ENCODE measurements at places on chromosomes 16 and 17.
A peak's percentile ranks its signal among the peaks of the same experiment; 100 is the strongest.

DNA sequence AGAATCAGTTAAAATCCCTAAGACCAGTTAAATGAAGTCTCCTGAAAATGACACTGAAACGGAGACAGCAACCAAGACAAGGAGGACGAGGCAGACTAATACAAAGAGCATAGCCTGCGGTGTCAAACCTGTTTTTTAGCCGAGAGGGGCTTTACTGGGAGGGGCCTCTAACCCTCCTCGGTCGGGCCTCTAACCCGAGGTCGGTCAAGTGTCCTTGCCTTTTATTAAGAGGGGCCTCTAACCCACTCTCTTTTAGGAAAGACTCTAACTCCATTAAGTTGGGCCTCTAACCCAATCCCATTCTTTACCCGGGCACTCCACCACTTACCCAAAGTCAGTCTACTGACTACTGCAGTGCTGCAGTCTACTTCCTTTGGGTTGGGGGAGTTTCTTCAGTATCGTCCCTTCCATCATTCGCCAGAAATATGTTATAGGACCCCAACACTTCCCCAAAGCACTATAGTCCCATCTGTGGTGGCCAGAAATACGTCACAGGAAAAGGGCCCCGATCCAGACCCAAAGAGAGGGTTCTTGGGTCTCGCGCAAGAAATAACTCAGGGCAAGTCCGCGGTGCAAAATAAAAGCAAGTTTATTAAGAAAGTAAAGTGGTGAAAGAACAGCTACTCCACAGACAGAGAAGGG lies 39.2 kb upstream of the ARL4D start:
- no peak for DNase-seq

DNA sequence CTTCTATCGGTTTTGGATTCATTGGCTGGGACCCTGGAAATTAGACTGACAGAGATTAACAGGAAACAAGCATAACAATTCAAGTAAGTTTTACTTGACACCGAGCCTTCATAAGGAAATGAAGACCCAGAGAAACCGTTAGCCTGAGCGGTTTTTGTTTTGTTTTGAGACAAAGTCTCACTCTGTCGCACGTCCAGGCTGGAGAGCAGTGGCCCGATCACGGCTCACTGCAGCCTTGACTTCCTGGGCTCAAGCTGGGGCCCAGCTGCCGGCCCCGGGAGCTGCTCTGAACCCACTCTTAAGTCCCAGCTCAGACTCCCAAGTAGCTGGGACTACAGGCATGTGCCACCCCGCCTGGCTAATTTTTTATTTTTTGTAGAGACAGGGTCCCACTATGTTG lies 321.3 kb downstream of the SEC14L1 start:
- DNase-seq: no peak

DNA sequence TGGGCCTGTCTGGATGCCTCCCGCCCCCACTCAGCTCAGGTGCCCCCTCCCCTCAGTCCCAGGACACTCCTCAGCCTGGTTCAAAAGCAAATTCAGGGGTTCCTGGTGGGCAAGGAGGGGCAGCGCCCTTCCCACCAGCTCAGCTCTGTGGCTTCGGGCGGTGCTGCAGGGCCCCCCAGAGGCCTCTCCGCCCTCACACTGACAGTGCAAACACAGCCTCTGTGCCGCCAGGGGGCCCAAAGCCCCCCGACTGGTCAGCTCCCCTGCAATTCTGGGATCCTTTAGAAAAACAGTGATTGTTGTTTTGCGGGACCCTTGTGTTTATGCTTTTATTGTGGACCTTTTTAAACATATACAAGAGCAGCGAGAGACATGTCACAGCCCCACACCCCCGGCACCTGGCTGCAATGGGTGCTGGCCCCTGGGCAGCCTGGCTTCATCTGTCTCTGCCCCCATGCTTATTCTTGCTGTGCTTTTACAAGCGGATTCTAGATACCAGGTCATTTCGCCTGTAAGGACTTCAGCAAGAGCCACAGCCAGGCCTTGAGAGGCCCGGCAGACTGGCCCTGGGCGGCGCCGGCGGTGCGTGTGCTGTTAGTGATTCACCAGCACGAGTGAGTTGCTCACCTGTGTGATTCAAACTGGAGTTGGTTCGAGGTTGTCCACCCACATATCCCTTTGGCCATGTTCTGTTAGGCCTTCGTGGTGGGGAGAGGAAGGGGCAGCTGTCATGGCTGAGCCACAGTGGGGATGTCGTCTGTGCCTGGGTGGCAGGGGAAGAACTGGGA lies 21.2 kb downstream of the ZNF469 start:
- DNase-seq: no peak

DNA sequence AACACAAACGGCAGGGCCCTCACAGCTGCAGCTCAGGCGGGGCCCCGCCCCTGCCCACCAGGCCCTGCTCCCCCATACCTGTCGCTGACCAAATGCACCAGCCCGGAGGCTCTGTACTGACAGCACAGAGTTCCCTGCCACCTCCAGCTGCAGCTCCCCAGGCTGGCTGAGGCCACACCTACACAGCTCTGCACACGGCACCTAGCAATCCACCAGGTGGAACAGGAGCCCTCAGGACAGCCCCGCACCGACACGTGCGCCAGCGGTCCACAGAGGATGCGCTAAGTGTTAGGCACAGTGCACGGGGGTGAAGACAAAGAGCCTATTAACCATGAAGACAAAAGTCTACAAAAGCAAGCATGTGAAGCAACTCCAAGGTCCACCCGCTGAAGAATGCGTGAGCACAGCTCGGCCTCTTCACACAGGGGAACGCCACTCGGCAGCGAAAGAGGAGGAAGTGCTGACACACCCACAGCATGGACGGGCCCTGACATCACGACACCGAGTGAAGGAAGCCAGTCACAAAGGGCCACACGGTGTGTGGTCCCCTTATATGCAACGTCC lies 5.4 kb downstream of the ZCCHC14 start:
- DNase-seq: peak; percentile 23

- DNase-seq: no peak
Measured at GRCh38 chr17:42039794-42040763, 10.3 kb downstream of the C17orf113 start.

DNA sequence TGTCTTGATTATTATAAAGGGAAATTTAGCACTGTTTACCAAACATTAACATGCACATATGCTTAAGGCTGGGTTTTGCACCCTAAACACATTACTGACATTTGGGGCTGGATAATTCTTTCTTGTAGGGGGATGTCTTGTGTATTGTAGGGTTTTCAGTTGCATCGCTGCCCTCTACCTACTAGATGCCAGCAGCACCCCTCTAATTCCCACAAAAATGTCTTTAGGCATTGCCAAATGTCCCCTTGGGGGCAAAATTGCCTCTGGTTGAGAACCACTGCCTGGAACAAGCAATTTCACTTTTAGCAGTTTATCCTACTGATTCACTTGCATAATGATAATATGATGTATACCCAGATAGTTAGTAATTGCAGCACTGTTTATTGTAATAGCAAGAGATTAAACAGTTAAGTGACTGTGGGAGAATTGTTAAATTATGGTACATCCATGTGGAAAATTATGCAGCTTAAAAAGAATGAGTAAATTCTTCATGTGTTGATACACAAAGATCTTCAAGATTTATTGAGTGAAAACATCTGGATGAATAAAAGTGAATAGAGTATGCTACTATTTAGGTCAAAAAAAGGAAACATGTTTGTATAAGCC lies 18.4 kb downstream of the PRSS54 start:
- no peak for DNase-seq

DNA sequence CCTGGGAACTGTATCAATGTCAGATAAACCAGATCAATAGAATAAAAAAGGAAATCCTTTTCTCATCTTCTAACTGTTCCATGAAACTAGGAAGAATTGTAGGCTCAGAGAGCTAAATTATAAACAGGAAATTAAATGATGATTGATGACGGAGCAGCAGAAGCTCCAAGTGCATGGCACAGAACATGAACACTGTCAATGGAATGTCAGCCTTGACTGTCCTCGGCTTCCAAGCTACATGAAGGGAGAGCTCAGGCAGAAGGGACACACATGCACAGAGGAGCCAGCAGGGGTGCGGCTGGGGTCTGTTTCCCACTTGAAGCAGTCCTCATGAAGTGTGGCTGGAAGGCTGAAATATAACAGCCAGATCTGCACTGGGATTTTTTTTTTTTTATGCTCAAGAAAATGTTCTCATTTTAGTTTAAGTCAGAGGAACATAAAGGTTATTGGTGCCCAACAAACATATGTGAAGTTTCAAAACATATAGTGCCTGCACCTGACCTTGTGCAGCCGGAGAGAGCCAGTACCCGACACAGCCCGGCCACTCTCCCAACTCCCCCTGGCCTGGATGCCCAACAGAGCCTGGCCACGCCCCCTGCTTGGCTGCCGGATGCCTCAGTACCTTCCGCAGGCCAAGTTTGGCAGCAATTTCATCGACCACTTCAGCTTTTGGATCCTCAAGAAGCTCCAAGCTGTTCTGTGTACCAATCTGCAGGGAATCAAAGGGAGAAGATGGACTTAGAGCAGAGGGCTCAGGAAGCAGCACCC lies 37.0 kb downstream of the NPLOC4 start:
- no peak for DNase-seq

DNA sequence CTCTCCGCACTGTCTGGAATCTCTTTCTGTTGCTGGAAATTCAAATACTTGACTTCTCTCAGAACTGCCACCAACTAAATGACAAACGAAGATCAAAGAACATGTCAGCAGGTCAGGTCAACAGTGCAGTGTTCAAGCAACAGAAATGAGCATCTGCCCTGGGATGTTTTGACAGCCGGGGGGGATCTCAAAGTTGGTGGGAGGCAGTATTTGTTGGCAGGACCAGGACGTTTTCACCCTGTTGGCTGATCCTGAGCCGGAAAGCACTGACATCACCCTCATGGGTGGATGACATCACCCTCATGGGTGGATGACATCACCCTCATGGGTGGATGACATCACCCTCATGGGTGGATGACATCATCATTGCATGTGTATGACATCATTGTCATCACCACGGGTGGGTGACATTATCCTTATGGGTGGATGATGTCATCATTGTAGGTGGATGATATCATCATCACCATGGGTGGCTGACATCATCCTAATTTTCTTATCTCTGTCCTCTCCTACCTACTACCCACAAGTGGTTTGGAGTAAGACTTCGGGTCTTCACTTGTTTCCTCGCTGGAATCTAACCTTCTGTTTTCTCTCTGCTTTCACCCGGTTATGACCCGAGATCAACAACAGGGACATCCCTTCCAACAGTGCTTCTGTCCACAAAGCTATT lies 18.9 kb downstream of the DNAH17 start:
- no peak for DNase-seq

DNA sequence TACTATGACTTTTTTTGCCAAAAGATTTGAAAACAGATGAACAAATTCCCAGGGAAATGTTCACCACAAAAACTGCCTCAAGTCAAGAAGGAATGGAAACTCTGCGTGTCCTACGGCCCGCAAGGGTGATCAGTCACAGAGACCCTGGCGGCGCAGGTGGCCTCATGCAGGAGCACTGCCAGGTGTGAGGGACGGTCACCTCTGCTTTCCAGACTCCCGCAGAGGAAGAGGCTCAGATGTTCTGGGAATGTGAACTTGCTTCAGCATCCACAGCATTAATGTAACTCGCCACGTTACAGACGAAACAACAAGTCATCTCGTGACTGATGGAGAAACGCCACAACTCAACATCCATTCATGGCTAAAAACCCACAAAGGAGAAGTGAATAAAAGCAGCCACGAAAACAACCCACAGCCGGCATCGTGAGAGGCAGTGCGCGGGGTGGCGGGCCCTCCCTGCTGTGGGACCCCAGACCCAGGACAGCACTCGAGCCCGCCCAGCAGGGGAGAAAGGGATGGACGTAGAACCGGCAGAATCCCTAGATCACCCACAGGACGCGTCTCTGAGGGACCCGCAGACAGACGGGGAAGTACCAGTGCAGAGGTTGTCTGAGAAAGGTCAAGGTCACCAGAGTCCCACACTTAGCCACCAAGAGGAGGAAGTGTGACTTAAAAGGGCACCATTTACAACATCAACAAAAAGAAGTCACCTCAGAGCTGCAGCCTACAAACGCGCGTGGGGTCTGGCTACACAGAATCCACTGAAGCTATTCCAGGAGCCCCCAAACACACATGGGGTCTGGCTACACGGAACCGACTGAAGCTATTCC lies 76.9 kb upstream of the GNG13 start:
- DNase-seq: no peak

- no peak for DNase-seq
Measured at GRCh38 chr17:76370261-76370993, 14.0 kb upstream of the SPHK1 start.

DNA sequence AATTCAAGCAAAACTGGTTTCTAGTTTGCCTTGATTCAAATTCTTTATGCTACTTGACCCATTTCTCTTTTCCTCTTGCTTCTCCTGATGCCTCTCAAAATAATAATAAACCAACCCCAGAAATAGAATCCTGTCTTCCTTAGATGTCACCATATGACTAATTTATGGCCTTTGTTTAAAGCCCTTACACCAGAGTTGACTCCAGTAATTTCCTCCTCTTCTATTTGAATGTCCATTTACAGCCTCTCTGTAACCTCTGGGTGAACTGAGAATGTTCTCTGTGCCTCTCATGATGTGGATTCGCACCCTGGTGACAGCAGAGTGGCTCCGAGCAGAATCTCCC lies 31.5 kb downstream of the ZFHX3 start:
- DNase-seq: no peak

DNA sequence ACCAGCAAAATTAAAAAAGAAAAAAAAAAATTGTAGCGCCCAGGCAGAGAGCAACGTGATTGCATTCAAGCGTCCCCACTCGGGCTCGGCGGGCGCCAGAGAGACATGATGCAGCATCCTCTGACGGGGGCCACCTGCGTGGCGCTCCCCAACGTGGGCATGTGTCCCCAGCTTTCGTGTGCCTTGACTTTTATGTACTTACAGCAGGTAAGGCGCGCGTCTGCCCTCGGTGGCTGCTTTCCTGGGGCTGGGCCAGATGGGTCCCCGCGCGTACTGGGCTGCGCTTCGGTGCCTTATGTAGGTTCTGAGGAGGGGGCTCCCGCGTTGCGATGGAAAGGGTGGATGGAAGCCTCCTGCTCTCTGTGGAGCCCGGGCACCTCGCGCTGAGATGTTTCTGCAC lies 28.4 kb upstream of the RBFOX1 start:
- no peak for DNase-seq

DNA sequence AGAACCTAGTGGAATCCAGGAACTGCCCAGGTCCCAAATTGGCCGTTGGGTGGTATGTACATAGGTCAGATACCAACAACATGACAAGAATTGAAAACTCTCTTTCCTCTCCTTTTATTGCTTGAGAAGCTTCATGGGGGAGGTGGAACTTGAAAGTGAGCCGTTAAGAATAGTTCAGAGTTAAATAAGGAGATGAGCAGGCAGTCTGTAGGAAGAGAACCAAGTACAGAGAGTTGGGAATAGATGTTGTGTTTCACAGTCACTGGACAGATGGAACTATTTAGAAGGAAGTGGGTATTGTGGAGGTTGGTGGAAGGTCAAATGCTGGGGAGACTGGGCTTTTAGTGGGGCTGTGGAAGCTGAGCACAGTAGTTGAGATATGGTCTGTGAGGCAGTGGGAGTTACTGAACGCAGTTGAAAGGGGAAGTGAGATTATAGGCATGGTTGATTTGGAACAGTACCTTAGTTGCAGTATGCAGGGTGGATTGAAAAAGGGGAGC lies 26.4 kb downstream of the ARHGAP44 start:
- DNase-seq: no peak

- DNase-seq: no peak
Measured at GRCh38 chr17:67115401-67115800, 71.0 kb downstream of the CACNG1 start.

- no peak for DNase-seq
Measured at GRCh38 chr16:25798065-25798464, 106.3 kb downstream of the HS3ST4 start.
